ENCODE measurements at places on chromosomes 4 and X.
A peak's percentile ranks its signal among the peaks of the same experiment; 100 is the strongest.

DNA sequence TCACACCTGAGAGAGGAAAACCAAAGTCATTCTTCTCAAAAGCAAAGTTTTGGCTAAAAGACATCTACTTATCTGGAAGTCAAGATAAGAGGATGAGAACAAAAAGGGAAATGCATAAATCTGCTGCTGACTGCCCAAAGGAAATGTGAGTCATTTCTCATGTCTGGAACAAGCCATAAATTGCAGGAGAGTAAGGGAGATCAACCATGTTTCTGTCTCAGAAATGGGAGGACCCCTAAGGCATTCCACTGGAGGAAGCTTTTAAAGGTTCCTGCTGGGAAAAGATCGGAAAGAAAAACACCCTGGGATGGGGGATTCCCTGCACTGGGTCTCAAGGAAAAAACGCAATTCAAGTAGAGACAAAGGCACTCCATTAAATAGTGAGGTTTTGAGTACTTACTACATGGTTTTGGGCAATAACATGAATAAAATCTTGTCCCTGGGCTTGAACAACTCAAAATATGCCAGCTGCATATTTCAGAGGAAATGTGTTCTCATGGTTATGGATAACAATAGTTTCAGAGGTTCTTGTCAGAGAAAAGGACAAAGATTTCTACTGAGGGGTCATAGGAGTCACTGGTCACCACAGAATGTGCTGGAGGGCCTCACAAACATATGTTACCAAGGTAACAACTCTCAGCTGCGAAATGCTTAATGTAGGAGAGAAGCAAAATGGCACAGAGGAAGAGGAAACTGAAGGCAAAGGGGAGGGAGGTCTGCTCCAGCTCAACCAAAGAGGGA lies 19.3 kb downstream of the GPR143 start:
- no peak for DNase-seq

GRCh38 chrX:1466232-1466661 lies 13.5 kb upstream of the ASMTL start:
- no peak for DNase-seq

DNA sequence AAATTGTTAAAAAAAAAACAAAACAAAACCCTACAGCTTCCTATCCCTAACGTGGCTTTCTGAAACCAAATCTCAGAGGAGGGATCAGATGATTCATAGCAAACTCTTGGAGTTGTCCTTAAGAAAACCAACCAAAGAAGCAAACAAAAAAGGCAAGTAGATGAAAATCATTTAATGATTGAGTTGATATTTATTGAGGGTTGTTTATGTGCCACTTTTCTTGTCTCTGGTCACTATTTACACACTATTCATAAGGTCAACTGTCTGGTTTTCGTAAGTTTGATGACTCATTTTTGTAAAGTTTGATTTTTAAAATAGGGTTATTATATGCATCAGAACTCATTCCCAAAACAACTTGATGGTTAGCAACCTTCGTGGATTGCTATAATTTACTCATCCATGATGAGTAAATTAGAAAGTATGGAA lies 133.4 kb downstream of the UNC5C start:
- no peak for DNase-seq

DNA sequence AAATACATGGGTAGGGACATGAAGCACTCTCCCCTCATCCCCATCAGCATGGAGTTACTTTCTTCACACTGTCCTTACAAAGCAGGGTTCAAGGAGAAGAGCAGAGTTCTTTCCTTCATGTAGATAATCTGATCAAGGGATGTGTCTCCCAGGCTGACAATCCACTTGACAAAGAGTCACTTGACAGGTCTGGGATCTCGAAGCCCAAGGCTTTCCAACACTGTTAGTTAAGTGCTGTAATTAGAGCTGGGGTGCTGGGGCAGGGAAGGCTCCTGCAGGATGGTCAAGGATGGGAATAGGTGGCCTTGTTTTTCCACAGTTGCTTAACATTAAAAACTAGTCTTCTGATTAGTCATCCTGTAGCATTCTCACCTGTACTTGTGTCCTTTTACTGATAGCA lies 38.0 kb downstream of the CCNG2 start:
- no peak for DNase-seq

GRCh38 chrX:13845721-13846378 lies 29.0 kb upstream of the GPM6B start:
- no peak for DNase-seq

DNA sequence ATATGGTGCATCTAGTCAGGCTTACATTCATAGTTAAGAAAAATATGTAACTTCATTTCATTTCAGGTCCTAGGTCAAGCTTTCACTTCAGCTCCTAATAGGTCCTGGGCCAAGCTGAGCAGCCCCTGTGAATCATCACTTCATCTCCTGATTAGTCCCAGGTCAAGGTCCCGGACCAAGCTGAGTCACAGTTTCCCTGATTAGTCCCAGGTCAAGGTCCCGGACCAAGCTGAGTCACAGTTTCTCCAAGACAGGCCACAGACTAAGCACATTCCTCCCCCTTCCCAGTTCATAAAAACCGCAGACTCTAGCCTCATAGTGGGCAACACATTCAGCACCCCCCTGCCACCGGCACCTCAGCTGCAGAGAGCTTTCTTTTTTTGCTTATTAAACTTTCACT lies 1331.8 kb downstream of the PCDH19 start:
- DNase-seq: no peak

DNA sequence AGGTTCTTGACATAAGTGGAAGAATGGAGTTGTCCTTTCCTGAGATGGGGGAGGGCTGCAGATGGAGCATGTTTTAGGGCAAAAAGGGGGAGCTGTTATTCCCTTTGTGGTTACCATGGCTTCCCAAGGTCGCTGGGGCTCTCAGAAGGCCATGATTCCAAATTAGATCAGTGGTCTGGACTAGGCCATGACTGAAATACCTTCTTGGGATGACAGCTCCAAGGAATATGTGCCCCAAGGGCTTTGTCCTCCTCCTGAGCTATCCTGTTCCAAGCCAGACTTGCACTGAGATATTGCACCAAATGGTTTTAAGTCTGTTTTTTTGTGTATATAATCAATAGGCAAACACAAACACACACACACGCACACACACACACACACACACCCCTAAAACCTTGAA lies 3.0 kb upstream of the RBPJ start:
- DNase-seq: no peak

GRCh38 chr4:22962295-22962694 lies 269.6 kb downstream of the GBA3 start:
- DNase-seq: no peak

- DNase-seq: no peak
These were observed 119.1 kb downstream of the SH3RF1 start for GRCh38 chr4:169151671-169152070.

DNA sequence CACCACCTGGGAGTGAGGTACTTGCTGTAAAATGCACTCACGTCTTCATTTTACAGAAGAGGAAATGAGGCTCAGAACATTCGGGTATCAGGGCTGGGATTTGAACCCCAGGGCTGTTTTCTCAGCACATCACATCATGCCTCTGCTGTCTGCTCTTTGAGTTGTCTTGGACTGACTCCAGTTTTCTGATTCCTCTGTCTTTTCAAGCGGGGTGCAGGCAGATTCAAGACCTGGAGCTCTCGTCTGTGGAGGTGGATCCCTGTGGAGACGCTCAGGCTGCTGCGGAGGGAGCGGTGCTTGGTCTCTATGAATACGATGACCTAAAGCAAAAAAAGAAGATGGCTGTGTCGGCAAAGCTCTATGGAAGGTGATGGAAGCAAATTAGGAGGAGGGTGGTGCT lies 6.3 kb downstream of the LAP3 start:
- peak; percentile 8 for DNase-seq

DNA sequence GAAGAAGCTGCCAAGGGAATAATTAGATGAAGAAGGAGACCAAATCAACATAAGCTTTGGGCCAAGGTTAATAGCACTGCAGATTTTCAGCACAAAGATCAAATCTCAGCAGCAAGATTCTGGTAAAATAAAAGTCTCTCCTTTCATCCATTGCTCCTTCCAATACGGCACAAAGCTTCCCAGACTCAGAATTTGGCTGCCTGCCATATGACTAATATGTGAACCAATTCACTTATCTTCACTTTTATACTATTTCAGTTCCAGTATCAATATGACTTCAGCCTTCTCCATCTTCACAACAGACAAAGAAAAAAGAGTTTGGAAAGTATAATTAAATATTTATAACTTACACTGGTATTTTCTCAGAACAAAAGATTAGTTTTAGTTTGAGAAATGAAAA lies 978.3 kb upstream of the GRID2 start:
- no peak for DNase-seq

DNA sequence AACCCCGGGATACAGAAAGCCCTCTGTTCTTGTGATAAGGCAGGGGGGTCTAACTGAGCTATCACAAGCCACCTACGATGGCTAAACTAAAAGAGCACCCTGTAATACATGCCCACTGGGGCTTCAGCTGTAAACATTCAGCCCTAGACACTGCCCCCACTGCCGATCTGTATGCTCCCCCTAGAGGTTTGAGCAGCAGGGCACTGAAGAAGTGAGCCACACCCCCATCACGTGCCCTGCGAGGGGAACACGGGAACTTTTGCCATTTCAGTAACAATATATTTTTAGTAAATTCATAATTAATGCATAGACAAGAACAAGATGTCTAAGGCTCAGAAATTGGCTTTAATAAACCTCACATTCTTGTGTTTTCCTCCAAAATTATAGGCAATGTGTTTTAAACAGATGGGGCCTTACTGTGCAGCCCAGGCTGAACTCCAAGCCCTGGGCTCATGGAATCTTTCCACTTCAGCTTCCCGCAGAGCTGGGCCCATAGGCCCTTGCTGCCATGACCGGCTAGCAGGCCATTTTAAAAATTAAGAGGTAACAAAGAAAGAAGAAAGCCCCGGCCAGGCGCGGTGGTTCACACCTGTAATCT lies 235.3 kb upstream of the SFRP2 start:
- DNase-seq: peak; percentile 10

GRCh38 chr4:24912252-24913118 lies at the start of gene CCDC149:
CCDC149 (minus strand) TSS chr4:24913042; CDS start chr4:24912864, 178 bp downstream.
- peak; percentile 89 for DNase-seq

- DNase-seq: no peak
These were observed 41.6 kb downstream of the NPNT start for GRCh38 chr4:105936901-105937300.

DNA sequence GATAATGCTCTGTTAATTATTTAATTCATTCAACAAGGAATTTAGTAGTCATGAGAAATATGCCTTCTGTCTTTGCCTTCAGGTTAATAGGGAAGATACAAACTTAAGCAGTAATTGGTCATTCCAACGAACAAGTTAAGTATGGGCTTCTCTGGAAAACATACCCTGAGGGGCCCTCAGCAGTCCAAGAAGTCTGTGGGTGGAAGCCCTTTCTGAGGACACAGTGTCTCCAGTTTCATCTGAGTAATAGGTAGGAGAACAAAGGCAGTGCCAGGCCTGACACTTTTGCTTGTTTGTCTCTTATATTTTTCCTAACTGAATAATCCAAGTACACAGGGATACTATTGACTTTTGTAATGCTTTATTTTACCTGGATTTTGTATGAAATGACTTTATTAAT lies 262.5 kb downstream of the FBXW7 start:
- no peak for DNase-seq

GRCh38 chr4:72076562-72076961 lies 44.8 kb downstream of the NPFFR2 start:
- DNase-seq: no peak

GRCh38 chr4:176979416-176979815 lies 186.7 kb upstream of the VEGFC start:
- no peak for DNase-seq

DNA sequence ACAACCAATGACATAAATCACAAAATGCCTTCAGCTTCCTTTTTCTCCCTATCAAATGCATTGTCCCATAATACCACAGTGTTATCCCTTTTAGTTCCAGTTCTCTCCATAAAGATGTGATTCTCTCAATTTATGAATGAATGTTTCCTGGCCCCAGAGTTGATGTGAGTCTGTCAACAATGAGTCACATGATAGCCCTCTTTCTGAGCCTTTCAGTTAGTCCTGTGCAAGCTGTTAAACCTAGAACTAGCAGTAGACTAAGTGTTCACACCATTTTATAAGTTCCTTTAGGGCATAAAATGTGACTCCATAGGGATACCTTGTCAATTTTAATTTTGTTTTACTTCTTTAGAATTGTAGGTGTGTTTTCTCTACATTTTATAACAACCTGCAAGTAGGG lies 129.5 kb downstream of the PABPC4L start:
- no peak for DNase-seq

- no peak for DNase-seq
These were observed 126.2 kb downstream of the MAPK10 start for GRCh38 chr4:86233681-86234080.

GRCh38 chr4:184039963-184040383 lies 134.9 kb downstream of the STOX2 start:
- no peak for DNase-seq

- DNase-seq: no peak
These were observed 4.2 kb upstream of the OTUD5 start for GRCh38 chrX:48961585-48962091.

DNA sequence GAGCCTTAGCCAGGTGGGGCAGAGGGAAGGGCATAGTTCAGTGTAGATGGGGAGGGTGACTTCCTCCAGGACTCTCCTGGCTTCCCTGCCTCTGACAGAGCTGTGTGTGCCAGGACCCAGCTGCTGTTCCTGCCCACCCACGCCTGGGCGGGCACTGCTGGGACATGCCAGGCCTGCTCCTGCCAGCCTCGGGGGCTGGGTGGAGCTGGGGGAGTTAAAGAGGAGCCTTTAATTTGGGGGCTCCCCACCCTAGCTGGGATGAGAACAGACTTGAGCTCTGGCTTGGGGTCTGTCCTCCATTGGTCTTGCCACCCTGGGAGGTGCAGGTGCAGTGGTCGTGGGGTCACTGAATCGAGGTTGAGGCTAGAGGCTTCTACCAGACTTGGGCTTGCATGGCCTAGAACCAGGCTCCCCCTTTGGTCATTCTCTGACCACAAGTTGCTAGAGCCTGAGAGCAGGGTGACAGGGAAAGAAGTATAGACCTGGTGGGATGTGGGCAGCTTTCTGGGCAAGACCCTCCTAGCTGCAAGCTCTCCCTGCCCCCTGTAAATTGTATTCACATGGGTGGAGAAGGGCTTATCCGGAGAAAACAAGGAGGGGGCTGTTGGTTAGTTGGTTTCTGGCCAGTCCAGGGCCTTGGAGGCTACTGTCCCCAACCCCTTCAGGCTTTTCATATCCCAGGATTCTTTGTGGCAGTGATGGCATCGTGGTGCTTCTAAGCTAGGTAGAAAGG lies 5.7 kb downstream of the EFNB1 start:
- DNase-seq: no peak
